ENCODE measurements at places on chromosomes 13 and 19.

DNA sequence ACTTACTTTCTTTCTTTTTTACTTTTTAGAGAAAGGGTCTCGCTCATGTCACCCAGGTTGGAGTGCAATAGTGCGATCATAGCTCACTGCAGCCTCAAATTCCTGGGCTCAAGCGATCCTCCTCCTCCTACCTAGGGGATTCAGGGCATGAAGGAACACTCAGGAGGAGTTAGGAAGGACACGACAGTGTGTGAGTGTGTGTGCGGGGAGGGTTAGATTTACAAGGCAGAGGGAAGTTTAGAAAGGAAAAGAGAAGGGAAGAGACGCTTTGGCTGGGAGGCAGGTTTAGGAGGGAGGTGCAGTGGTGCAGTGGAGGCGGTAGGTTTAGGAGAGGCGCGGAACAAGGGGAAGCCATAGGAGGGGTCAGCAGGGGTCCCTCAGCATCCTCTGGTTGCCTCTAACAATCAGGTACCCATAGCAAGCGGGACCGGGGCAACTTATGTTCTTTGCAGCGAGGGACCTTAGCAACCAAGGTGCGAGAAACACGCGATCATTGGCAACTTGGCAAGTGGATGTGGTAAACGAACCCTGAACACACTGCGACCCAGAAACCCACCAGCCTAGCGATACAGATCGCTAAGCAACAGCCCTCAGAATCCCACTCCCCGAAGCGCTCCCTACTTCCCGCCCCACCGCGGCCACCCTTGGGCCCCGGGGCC lies 501 bp downstream of the SIRT2 start:
- DNase-seq, result peak; percentile 34

GRCh38 chr19:31114585-31114984 lies 234.7 kb downstream of the TSHZ3 start:
- DNase-seq, result peak; percentile 28

DNA sequence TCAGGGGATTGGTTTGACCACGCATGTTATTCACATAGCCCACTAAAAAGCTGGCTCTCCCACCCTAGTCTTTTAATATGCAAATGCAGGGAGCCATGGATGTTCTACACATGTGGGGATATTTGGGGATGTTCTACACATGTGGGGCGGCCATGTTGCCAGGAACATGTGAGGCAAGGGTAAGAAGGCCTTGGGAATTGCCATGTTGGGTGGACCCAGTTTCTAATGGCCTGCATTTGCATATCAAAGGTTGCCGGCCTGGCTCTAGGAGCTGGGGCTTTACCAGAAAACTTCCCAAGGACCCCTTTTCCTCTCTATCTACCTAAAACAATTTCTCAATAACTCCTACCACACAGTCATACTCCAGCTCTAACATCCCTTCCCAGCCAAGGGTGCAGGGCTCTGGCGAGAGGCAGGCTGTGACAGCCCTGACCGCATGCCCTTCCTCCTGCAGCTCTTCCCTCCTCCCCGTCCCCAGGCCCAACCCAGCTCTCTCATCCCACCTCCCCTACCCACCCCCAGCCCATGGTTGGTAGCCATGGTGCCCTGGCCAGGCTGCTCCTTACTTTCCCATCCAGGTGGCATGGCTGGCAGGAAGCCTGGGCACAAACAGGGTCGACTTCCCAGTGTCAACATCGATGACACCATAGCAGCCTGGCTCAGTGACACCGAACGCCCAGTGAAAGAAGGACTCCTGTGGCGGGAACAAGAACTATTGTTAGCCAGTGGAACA lies 11.0 kb downstream of the PEPD start:
- no peak for DNase-seq

- peak; percentile 43 for DNase-seq
Observed at GRCh38 chr13:53200498-53201453, 172.2 kb downstream of the OLFM4 start.

GRCh38 chr19:13058951-13059660 lies 43.6 kb downstream of the LYL1 start:
- no peak for DNase-seq

DNA sequence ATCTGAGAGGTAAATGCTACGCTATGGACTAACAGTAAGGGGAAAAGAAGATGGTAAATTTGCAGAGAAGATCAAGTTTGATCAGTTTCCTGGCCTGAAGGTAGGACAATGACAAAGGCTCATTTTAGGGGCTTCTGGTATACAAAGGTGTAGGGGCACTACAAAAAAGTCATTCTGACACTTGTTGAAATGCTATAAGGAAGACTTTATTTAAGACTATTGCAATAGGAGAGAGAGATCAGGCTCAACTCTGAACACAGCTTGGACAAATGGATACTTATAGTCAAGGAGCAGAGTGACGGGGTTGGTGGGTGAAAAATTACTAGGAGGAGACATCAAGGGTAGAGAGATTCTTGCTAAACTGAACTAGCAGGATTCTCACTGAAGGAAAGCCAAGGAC lies 37.2 kb upstream of the KPNA3 start:
- DNase-seq, result no peak

GRCh38 chr13:85724546-85725432 lies 74.4 kb downstream of the SLITRK6 start:
- DNase-seq, result no peak

GRCh38 chr19:39941151-39941550 lies 6.7 kb upstream of the FCGBP start:
- no peak for DNase-seq

DNA sequence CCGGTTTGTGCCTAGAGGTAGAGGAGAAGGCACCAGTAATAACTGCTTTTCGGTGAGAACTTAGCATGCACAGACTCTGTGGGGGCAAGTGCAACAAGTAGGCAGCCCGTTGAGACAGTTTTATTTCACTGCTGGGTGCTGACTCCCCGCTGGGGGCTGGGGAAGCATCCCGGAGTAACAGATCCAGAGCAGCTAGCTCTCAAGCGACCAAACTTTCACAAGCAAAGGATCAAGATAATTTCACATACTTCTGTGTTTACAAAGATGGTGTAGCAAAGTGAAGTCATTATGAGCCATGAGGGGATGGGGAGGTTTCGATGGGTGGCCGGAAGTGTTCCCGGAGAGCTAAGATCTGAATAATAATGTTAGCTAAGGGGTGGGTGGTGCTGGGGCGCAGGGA lies 2.8 kb downstream of the NACC1 start:
- DNase-seq, result no peak

- no peak for DNase-seq
Observed at GRCh38 chr19:32630338-32630737, 44.6 kb downstream of the ANKRD27 start.

DNA sequence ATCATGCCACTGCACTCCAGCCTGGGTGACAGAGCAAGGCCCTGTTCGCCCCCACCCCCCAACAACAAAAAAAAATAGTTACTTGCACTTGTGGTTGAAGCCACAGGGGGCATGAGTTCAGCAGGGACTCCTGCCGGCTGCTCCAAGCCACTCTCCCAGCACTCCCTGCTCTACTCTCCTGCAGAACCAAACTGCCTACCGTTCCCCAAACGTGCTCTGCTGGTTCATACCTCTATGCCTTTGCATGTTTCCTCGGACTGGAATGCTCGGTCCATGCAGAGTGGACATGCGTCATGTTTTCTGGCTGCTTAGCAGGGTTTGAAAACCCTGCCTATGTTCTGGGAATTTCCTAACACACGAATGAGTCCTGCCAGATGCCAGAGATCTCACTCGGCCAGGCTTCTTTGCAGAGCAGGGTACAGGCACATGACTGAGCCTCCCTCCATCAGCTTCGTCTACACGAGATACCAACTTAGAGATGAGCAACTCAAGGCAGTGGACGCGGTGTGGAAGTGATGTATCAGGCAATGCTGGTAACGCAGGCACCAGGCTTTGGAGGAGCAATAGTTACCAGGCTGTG lies 8.5 kb upstream of the SLC25A15 start:
- DNase-seq, result no peak

DNA sequence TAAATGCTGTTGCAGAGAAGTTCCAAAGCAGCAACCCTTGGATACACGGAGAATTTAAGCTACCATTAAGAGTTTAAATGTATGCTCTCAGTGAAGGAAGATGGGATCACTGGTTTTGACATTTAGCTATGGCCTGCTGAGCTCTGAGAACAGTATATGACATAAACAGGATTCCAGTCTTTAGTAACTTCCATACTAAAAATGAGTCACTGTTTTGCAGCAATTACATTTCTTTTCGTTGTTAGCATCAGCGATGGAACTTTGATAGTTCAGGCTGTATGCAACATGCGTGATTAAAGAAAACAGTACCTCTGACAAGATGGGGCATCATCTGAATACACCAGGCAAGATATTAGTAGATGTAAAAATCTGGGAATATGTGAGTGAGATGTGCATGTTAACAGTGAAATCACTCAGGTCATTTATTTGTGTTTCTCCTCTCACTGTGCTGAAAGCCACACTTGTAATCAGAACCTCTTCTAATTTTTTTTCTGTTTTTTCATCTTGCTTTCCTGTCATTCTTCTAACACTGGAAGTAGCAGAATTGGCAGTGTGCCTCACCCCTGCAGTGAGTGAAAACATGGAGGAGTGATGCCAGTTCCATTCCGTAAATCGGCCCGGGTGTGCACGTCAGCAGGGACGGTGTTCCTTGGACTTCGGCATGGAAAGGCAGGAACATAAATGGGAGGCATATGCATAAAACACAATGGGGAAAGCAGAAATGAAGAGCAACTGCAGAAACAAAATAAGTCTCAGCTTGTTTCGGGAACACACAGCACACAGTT lies 361.5 kb downstream of the OXGR1 start:
- no peak for DNase-seq

- DNase-seq, result no peak
Observed at GRCh38 chr13:25928941-25929505, 122.8 kb downstream of the SHISA2 start.

GRCh38 chr19:43806848-43807247 lies 4.6 kb upstream of the LYPD5 start:
- DNase-seq, result no peak

DNA sequence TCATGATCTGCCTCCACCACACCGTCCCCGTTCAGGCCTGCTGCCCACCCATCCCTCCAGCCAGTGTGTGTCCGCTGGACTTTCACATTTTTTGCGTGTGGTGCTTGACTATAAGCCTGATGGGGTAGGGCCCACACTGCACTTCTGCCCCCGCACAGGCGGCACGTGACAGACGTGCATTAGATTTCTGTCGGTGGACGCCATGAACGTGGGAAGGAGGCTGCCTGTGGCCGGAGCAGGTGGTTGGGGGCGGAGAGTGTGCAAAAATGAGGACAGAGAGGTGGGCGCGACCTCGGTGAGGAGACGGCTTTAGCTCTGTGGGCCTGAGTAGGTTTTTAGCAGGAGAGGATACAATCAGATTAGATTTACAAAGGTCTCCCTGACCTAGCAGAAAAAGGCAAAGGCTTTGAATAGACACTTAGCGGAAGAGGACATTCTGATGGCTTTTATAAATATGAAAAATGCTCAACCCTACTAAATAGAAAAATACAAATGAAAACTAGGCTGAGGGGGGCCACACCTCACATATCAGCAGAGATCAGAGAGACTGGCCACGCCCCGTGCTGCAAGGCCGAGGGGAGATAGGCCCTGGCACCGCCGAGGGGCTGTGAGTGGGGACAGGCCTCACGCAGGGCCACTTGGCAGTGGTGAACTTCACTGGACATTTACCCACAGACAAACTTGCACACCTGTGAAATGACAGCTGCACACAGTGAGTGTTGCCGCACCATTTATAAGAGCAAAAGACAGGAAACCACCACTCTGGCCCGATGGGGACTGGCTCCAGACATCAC lies 25.4 kb downstream of the PAK4 start:
- DNase-seq, result no peak

DNA sequence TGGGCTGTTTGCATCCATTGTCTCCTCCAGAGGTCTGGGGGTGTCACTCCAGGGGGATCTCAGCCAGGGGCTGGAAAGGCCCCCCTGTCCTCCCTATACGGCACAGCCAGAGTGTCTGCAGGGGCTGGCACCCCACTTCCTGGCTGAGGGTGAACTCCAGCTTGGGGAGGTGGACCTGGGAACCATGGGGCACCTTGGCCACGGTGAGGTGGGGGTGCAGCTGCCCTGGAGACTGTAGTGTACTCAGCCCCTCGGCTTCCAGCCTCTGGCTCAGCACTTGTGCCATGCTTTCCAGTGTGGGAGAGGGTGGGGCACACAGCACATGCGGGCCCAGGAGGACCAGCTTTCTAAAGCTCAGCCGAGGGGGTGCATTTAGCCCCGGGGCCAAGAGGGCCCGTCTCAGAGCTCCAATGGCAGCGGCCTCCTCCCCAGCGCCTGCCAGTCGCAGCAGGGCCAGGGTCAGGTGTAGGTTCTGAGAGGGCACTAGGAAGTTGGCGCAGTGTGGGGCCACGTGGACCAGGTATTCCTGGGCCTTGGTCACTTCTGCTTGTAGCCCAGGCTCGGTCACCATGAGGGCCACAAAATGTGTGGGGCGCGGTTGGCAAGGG lies 1.4 kb downstream of the LENG9 start:
- DNase-seq, result no peak

DNA sequence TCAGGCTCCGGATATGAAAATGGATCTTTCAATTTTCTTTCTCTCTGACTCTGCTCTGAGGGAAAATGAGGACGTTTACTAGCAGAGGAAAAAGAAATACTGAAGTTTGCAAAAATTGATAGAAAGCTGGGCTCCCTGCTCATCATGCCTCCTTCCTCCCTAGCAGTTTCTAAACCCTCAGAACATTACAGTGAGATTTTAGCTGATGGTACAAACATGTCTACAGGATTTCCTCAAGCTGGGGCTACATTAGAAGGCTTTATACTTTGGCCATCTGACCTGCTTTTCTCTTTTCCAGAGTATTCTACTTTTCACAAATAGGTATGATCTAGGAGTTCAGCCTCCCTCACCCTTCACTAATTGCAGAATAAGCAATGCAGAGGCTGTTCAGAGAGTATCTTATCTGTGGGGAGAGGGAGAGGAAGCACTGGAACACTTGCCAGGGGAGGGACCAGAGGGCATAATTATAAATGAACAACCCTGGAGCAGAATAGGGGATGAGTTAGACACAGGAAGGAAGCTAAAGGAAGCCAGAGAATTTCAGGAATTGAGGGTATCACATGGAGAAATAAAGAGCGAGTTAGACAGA lies 30.0 kb downstream of the CEACAM1 start:
- DNase-seq, result no peak

- peak; percentile 97 for DNase-seq
Observed at GRCh38 chr13:44231786-44232516, 141.7 kb upstream of the SERP2 start.

GRCh38 chr13:46278474-46278873 lies 66.7 kb downstream of the LRRC63 start:
- DNase-seq, result no peak

DNA sequence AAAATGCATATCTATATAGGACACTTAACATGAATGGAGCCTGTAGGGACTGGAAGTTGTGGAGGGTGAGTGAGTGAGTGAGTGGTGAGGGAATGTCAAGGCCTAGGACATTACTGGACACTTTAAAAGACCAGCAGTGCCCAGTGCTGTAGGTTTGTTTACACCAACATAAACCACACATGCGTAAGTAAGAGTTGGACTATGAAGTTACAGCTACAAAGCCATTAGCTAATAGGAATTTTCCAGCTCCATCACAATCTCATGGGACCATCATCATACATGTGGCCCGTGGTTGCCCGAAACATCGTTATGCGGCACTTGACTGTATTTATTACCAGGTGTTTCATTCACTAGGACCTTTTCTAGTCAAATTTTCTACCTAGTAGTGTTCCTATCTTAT lies 49.2 kb downstream of the LATS2 start:
- no peak for DNase-seq
